RCC 7860 (cell line): ENCODE measurements at places on chromosomes 7 and 10.

- no peak for DNase-seq
These were observed 172.2 kb upstream of the NEBL start for GRCh38 chr10:21069278-21069677.

DNA sequence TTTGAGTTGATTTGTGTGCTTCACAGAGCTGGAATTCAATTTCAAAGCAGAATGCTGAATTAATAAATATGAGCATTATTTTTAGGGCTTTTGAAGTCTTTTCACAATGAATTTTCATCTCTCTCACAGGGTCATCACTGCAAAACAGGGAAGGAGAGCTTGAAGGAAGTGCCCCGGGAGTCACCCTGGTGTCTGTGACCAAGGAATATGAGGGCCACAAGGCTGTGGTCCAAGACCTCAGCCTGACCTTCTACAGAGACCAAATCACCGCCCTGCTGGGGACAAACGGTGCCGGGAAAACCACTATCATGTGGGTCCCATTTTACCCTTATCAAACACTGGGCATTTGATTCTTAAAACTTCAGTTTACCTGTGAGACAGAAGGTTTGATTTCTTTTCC, 217.7 kb downstream of the ABCA13 start:
- no peak for DNase-seq

GRCh38 chr10:75598998-75599397, 167.6 kb downstream of the LRMDA start:
- DNase-seq: no peak

GRCh38 chr10:114593816-114594468, 64.1 kb downstream of the ABLIM1 start:
- DNase-seq: no peak
